ENCODE measurements at places on chromosomes 3 and 15. TPM values are rescaled to one million over a fixed set of nuclear protein-coding genes. Genes with fewer than 3 reads are reported as not detected.

Gene PIERCE2
- total RNA-seq, result 1.6 TPM

Gene CPN2
- not detected for total RNA-seq

Gene FBXO40
- total RNA-seq, result not detected

Gene PIGX
- 37.9 TPM for total RNA-seq

Gene CCR1
- total RNA-seq, result not detected

Gene ATP2B2
- not detected for total RNA-seq

Gene SUSD5
- 0.93 TPM for total RNA-seq

Gene CIB2
- 1.9 TPM for total RNA-seq

Gene CTXN2
- not detected for total RNA-seq

Data from thoracic aorta endothelial cell (primary cell).